Tracheal epithelial cell (primary cell): ENCODE measurements at places on chromosomes 7 and 10. TPM values are rescaled to one million over a fixed set of nuclear protein-coding genes. Genes with fewer than 3 reads are reported as not detected.

Gene SMKR1
- 0.24 TPM in 1 of 2 replicates, not detected in the other for total RNA-seq

Gene IFIT1B
- total RNA-seq: not detected in 2 replicates

Gene DNAJC1
- 43.4 and 80.4 TPM in 2 replicates for total RNA-seq

Gene IKZF1
- 0.24 TPM in 1 of 2 replicates, not detected in the other for total RNA-seq

Gene MYO1G
- total RNA-seq: under 0.01 and 0.43 TPM in 2 replicates

Gene PAX4
- total RNA-seq: not detected in 2 replicates

Gene ARHGEF35
- 9.4 and 12.5 TPM in 2 replicates for total RNA-seq

Gene NANOS1
- 0.64 and 1.7 TPM in 2 replicates for total RNA-seq

Gene CPN1
- not detected in 2 replicates for total RNA-seq

Gene TMEM196
- total RNA-seq: under 0.01 TPM in 1 of 2 replicates, not detected in the other

Gene WEE2
- not detected in 2 replicates for total RNA-seq

Gene NPC1L1
- under 0.01 TPM in 1 of 2 replicates, not detected in the other for total RNA-seq

Gene PRDX3
- total RNA-seq: 175 and 185 TPM in 2 replicates

Gene DNAH11
- total RNA-seq: 2.9 and 3.0 TPM in 2 replicates

Gene CHAT
- total RNA-seq: not detected in 2 replicates

Gene RTKN2
- 0.43 and 1.9 TPM in 2 replicates for total RNA-seq

Gene DYNC1I1
- total RNA-seq: 0.21 and 0.24 TPM in 2 replicates

Gene CRPPA
- 0.43 and 0.96 TPM in 2 replicates for total RNA-seq
